ENCODE measurements at places on chromosomes 16 and 17.

DNA sequence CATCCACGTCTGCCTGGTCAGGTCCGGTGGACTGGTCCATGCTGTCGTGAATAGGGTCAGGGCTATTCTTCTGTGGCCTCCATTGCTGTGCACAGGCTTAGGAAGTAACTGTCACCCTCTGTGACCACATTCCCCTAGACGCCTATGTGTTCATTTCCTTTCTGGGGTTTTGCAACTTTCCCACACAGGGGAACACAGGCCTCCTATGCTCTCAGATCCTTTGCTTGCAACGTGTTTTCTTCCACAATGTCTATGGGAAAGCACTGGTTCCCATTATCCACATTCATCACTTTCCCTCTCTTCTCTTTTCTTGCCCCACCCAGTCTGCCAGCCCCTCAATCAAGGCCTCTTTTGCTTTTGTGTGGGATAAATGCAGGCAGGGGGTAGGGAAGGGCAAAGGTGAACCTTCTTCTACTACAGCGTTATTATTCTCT, 43.2 kb upstream of the DNAJA2 start:
- no peak for DNase-seq

- DNase-seq: peak; percentile 64
Observed at GRCh38 chr17:50055426-50056216, at the start of gene ITGA3. Gene ITGA3 (plus strand): TSS chr17:50056110. CDS start chr17:50056440, 330 bp downstream.

DNA sequence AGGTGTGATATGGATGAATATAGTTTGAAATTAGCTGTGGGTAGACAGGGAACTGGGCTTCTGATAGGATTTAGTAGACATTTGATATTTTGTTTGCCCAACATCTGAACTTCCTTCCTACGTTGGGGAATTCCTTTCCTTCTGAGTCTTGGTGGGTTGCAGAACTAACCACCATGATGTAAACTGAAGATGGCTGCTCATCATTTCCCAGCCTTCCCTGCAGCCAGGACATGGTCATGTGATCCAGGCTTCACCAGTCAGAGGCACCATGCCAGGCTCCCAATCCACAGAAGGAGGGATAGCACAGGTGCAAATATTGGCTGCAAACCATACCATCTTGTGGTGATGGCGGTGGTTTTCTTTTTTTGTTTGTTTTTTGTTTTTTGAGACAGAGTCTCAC, 57.4 kb downstream of the EMP2 start:
- no peak for DNase-seq

DNA sequence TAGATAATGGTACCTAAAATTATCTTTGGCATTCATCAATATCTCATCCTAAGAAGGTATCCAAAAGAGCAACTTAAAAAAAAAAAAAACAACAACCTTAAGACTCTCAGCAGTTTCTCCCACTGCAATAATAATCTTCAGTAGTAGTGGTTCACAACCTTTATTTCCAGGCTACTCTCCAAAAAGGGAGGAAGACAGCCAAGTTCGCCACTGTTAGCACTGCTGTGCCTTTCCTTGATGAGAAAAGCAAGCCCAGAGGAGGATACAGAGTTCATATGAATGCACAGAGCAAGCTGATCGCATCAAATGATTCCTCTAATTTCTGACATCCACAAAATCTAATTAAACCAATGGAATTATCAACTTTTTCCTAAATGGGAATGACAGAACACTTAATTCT, 199.4 kb downstream of the AATF start:
- DNase-seq: no peak

GRCh38 chr17:31829649-31830048, 29.4 kb downstream of the COPRS start:
- DNase-seq: no peak

DNA sequence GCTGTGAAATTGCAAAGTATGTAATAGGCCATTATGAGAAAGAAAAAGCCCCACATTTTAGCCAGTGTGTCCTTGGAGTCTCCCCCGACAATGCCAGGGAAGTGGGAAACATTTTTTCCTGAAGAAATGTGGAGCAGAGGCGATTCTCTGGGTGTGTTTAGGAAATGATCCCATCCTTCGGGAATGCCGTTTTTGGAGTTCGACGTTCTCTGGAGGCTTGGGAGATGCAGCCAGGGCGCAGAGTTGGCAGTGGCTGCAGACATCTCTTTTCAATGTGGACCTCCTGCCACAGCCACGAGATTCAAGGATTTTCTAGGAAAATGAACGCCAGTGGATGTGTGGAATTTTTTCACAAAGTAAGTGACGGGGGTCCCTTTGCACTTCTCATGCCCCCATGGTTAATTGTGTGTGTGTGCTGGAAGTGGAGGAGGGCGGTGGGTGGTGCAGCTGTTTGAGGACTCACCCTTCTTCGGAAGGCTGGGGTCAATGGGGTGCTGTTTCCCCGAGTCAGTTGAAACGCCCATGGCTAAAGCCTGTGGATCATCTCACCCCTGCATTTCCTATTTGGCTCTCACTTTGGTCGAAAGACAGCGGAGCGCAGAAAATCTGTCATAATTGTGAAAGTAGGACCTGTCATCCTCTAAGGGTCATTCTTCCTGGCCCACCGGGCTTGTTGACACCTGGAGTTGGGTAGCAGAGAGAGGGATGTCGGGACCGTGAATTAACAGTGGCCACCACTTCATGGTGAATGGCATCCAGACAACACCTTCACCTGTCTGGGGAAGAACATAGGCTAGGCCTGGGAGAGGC, 73.2 kb downstream of the CMIP start:
- DNase-seq: no peak

DNA sequence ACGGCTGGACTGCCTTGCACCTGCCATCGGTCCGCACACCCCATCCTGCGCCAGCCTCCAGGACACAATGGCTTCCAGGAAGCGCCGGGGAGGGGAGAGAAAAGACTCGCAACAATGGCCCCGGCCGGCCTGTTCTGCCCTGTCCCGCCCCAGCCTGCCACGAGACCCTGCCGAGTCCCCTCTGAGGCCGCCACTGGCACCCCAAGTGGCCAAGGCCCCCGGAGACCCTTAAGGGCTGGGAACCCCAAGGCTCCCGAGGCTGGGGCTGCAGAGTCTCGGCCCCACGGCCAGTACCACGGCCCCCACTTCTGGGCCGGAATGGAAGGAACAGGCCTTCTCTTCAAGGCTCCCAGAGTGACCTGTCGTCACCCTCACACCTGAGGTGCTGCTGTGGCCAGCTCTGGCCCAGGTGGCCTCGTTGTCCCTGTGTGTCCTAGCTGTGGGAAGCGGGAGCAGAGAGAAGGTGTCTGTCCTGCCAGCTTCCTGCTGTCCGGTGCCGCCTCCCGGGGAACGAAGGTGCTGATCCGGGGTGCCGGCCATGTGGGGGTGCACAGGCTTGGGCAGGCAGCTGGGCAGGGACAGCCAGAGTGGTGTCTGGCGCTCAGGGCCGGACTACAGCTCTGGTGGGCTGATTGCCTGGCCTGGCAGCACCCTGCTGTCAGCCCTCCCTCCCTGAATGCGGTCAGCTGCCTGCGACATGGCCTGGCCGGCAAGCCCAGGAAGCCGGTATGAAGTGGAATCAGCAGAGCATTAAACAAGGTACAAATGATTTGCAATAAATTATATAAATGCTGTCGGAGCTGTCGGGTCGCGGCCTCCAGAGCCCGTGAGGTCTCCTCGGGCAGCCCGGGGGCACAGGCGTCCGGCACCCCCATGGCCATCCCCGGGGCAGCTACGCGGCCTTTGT, 8.2 kb upstream of the CACNA1H start:
- no peak for DNase-seq

DNA sequence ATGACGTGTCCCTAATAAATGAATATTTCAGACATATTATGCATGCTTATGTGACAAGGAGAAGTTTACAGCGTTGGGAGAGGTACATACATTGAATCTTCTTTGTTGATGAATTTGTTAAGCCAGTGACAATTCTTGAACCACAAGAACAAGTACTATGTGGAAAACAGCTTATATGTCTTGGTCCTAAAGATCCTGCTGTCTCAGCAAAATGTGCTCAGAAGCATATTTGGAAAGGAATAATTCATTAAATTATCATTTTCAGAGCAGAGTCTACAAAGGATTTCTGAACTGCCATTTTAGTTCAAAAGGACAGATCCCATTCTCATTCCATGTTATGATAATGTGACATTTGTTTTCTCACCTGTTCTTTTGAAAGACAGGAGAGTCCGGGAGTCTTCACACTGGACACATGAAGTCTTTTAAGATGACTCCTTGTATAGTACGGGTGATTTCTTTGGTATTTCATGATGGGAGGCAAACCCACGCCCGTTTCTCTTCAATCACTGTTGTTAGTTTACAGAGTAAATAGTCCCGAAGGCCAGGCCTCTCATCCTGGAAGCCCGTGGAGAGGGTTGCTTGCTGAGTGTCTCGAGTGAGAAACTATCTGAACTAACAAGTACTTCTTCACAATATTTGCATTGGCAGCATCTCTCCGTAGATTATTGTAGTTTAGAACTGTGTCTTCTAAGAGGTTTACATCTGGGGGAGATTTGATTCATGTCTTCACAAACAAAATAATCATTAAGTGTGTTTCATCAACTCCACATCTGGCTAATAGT, 26.7 kb downstream of the VPS35L start:
- DNase-seq: no peak

GRCh38 chr16:70428178-70428998, 10.5 kb downstream of the ST3GAL2 start:
- DNase-seq: no peak

DNA sequence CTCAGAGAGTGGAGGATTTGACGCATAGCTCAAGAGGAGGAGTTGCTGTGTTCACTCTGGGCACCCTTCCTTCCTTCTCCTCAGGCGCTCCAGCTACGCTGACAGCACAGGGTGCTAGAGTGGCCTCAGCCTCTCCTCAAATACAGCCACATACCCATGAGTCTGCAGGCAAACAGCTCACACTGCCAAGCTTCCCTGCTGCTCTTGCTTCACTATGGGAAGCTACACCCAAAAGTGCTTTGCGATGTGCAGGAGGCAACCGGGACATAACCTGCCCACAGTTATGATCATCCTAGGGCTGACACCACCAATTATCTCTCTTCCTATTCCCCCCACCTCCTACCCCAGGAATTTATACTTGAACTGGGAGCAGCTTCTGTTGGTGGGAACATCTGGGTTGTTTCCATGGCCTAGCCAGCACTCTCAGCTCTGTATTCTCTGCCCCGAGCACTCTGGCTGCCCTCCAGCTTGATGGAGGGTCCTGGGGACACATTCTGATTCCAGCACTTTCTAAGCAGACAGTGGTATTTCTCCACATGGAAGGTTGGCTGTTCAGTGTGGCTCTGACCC, 40.3 kb upstream of the SREBF1 start:
- DNase-seq: no peak

- DNase-seq: no peak
Observed at GRCh38 chr17:46159686-46160085, 33.5 kb downstream of the KANSL1 start.

- DNase-seq: no peak
Observed at GRCh38 chr16:47416869-47417268, 44.0 kb downstream of the ITFG1 start.

DNA sequence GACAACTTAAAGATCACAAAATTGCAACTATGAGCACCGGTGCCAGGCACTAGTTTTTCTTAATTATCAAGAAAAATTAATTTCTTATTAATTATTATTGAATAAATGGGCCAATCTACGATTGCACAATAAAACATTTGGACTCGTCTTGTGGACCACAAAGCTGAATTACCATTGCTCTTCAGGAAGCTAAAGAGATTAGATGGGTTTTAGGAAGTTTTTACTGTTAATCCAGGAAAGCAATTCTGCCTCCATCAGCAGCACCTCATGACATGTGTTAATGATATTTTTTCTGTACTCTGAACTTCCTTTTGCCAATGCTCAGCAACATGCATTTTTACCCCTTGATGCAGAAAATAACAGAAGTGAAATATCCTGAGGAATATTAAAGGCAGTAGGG, 37.9 kb downstream of the HS3ST3A1 start:
- DNase-seq: no peak

GRCh38 chr16:66846831-66847230, 2.6 kb downstream of the CA7 start:
- no peak for DNase-seq
